Left renal pelvis (tissue), 4 donors: ENCODE measurements at places on chromosomes 11 and 22. TPM values are rescaled to one million over a fixed set of nuclear protein-coding genes. Genes with fewer than 3 reads are reported as not detected.

Gene NLRP14
- 0.72 TPM for polyA plus RNA-seq

Gene KCNJ11
- polyA plus RNA-seq = 1.7 TPM

DNA sequence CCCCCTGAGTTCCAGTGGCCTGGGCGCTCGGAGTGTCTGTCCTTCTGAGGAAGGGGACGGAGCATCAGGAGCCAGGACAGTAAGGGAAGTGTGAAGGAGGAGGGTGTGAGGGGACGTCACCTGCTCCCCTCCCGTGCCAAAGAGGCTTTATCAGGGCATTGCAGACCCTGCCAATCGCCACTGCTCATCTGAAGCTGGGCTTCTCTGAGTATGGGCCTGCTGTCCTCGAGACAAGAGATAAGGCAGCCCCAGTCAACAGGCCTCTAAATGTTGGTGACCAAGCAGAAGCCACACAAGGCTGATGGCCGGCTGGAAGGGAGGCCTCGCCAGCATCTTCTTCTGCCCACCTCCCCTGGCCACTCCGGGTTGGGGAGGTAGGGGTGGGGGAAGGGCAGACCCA, 29.8 kb downstream of the LIF start:
- no peak for DNase-seq

- no peak for DNase-seq
Measured at GRCh38 chr11:86197448-86197847, 47.1 kb upstream of the EED start.

GRCh38 chr11:81005595-81005994, 1564.8 kb upstream of the TENM4 start:
- no peak for DNase-seq
